ENCODE measurements at places on chromosomes 1 and 21. TPM values are rescaled to one million over a fixed set of nuclear protein-coding genes. Genes with fewer than 3 reads are reported as not detected.

GRCh38 chr21:29084372-29084771 is 10.9 kb upstream of the CCT8 start:
- no peak for DNase-seq

The SHE gene
- total RNA-seq = 0.55 TPM

The ZNF695 gene
- total RNA-seq = 15.3 TPM

DNA sequence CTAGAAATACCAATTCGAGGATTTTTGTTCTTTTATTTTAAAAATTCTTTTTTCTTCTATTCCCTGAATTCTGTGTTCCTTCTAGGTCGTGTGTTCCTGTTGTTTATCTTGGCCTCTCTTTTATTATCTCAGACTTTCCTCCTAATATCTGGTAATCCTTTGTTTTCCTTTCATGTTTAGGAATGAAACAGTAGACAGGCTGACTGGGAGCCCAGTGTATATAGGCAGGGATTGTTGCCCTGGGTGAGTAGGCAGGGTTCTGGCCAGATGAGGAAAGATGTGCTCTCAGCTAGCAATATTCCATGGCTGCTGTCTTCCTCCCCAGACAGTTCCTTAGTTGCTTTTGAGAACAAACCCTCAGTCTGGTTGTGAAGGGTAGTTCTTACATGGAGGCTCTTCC is 161.8 kb upstream of the PDE4B start:
- no peak for DNase-seq

DNA sequence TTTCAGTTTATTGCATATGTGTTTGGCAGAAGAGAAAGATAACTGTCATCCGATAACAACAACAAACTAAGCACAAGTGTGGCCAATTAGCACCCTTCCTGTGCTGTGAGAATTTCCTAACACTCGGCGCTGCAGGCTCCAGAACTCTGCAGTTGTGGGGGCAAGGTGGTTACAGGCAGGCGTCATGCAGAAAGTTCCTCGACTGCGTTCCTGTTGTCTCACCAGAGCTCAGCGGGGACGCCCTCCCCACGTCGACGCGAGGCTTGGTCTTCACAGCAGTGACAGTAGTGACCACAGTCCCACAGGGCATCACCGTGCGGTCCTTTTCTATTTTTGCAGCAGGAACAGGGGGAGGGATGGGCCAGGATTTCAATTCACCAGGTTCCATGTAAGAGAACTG is 27.6 kb upstream of the PRDM15 start:
- DNase-seq = no peak

DNA sequence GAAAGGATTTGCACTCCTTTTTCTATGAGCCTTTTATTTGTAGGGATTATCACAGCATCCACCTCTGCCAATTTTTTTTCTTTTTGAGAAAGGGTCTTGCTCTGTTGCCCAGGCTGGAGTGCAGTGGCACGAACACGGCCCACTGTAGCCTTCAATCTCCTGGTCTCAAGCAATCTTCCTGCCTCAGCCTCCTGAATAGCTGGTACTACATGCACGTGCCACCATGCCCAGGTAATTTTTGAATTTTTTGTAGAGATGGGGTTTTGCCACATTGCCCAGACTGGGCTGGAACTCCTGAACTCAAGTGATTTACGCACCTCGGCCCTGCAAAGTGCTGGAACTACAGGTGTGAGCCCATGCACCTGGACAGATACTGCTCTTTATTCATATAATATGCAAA is 2.1 kb downstream of the SAMSN1 start:
- no peak for DNase-seq

The CRYZ gene
- total RNA-seq = 33.9 TPM

DNA sequence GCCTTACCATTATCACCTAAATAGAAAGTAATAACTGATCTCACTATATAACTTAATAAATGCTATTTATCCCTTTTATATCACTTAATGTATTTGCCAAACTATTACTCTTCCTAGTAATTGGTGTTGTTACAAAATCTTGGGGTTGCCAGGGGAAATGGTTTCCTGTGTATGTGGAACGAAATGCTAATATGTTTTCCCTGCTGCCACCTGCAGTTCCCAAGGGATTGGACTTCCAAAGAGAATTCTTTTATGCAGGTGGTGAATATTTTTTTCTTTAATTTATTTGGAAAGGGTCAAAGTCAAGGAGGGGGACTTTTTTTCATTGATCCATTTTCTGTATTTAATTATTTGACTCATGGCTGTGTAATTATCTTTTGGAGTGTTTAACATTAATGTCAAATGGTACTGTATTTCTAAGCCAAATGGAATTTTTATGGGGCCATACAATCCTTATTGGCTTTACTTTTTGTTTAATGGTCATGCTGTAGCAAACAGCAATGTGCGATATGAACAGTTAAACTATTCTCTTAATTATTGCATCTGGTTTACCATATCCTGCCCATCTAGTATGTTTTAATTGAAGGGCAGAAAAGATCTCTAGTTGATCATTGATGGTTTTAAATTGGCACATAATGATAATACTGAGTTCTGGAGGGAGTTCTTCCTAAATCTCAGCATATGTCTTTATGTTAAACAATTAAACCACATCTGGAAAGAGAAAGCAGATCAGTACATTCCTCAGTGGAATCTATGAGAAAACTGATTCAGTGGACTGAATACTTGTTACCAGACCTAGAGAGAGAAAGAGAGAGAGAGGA is 486.3 kb downstream of the TTLL7 start:
- DNase-seq = no peak

- DNase-seq = no peak
Observed at GRCh38 chr1:119279456-119280381, 88.9 kb upstream of the HAO2 start.

DNA sequence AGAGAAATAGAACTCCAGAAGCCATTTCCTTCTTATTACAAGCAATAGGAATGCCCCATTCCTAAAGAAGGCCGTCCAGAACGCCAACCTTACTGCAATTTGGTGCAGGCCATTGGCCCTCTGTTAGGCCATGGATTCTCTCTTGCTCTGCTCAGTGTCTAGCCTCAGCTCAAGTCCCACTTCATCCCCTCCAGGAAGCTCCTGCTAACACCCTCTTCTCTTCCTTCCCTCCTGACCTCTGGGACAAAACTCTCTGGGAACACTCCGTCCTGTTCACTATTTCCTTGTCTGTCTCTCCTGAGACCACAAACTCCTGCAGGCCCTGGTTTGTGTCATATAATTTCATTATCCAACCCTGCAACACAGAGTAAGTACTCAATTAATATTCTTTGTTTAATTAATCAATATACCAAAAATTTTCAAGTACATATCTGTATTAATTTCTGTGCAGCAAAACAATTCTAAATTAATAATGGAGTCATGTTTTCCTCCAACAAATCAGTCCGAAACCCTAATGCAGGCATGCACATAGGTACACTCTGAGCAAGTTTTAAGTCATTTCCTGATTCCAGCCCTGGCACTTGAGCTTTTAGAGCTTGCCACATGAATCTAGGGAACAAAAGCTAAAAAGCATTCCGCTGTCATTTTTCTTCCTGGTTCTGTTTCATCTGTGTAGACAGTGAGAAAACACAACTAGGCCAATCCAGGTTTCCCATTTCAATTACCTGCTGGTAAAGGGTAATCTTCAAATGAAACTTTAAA is 245.3 kb downstream of the SETD4 start:
- DNase-seq = no peak

- DNase-seq = peak; percentile 80
Observed at GRCh38 chr1:151593730-151594129, 18.1 kb upstream of the SNX27 start.

- no peak for DNase-seq
Observed at GRCh38 chr21:39115576-39116235, 67.5 kb downstream of the PSMG1 start.

DNA sequence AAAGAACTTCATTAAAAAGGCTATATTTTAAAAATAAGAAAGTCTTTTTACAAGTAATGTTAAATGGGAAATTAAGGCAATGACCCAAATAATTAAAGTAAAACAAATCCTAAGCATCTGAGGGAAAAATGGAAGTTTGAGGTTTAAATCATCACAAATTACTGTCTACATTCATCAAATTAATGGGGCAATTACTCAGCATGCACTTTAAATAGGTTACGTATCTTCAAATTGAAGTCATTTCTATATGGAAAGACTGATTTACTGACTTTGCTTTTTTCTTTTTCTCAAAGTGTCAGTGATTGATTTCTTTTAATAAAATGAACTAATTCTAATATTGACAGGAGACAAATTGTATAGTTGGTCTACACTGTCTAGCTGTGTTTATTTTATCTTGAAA is 1452.3 kb downstream of the NCAM2 start:
- DNase-seq = no peak

The EPHA10 gene
- 0.15 TPM for total RNA-seq

GRCh38 chr1:10424034-10424433 is 6.2 kb upstream of the CENPS start:
- no peak for DNase-seq

The SFN gene
- total RNA-seq = 7.5 TPM

DNA sequence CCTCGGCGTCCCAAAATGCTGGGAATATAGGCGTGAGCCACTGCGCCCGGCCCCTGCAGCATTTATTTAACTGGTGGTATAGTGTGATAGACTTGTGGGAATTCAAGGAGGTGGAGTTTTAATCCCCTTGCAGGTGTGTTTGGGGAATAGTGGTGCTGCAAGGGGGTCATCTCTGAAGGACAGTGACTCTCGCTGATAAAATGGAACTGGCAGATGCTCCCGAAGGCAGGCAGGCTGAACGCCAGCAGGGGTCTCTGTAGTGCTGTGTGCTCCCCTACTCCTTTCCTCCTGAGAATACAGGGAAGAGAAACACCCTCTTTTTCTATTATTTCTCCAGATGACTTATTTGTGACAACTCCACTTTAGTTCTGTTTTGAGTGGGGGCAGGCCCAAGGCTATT is 4.0 kb downstream of the OSCP1 start:
- peak; percentile 79 for DNase-seq

DNA sequence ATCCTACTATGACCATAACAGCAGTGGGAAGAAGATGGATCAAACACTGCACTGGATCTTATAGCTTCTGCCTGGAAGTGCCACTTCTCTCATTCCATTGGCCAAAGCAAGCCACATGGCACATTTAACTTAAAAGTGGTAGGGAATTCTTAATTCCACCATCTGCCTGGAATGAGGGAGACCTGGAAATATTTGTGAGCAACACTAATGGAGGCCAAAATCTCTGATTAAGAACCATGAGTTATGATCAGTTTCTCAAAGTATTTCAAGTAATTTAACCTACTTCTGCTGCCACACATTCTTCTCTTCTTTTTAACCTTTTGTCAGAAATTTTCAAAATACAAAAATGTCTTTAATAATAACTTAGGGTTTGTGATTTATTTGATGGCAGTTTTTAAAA is 154.0 kb upstream of the C1orf87 start:
- DNase-seq = no peak

DNA sequence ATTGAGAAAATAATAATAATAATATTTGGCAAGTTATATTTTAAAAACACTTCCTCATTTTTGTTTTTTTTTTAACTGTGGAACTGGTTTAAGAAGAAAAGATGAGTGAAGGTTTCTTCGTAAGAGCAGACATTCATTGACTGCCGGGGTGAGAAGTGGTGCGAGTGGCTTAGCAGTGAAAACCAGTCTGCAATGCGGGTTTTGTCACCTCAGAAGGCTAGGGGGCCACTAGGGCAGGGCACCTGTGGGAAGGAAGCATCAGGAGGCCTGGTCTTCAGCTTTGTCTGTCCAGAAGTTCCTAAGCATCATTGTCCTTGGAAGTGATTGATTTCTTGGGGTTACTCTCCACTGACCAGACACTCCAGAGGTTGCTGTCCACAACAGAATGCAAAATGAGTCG is 339.2 kb downstream of the ZNF326 start:
- no peak for DNase-seq

DNA sequence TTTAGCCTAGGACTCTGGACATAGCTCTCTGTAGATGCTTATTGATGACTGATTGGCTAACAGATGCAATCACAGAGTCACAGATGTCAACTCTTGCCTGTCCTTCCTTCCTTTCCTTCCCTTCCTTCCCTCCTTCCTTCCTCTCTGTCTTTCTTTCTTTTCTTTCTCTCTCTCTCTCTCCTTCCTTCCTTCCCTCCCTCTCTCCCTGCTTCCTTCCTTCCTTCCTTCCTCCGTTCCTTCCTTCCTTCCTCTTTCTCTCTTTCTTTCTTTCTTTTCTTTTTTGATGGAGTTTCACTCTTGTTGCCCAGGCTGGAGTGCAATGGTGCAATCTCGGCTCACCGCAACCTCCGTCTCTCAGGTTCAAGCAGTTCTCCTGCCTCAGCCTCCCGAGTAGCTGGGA is 106.1 kb downstream of the KIF26B start:
- DNase-seq = no peak

The MAP3K7CL gene
- not detected for total RNA-seq

DNA sequence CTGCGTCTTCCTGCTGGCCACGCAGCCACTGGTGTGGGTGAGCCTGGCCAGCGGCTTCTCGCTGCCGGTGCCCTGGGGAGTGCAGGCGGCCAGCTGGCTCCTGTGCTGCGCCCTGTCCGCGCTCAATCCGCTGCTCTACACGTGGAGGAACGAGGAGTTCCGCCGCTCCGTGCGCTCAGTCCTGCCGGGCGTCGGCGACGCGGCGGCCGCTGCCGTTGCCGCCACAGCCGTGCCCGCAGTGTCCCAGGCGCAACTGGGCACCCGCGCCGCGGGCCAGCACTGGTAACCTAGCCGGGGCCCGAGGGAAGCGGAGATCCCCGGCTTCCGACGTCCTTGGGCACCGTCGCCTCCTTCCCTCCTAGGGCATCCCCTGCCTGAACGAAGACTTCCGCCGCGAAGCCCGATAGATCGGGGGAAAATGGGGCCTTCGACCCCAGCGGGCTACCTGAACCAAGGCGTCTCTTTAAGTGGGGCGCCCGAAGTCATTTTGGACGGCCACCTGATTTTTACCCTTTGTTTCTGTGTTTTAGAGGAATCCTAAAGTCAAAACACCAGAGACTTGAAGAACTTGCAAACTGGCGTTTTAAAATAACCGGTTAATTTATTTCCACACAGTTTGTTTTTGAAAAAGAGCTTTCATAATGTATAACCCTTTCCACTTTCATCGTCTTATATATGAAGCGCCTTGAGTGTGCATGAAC is 2.0 kb downstream of the GPR88 start:
- no peak for DNase-seq

DNA sequence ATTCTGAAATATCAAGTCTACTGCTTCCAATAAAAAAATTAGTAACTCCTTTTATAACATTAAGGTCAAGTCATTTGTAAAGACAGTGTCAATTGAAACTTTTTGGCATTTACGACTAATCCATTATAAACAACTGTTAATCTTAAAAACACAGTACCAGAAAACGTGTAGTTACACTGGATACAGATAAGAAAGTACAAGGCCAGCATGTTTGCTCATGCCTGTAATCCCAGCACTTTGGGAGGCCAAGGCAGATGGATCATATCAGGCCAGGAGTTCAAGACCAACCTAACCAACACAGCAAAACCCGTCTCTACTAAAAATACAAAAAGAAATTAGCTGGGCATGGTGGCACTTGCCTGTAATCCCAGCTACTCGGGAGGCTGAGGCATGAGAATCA is 29.4 kb downstream of the DENND1B start:
- DNase-seq = no peak

DNA sequence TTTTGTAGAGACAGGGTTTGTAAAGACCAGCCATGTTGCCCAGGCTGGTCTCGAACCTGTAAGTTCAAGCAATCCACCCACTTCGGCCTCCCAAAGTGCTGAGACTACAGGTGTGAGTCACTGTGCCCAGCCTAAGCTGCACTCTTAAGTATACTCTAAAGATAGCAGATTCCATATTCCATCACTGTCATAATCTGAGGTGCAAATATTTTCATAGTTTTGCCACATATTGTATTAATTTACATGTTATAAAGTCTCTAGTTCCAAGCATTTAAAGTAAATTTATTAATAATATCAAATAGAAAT is 121.3 kb downstream of the HFM1 start:
- DNase-seq = no peak

- DNase-seq = no peak
Observed at GRCh38 chr1:204102029-204102611, 29.2 kb downstream of the SOX13 start.

- DNase-seq = no peak
Observed at GRCh38 chr1:202068596-202068995, 54.1 kb upstream of the GPR37L1 start.

Data from H7 (cell line).